GM13977 (cell line): ENCODE measurements at places on chromosomes 7 and 10.

DNA sequence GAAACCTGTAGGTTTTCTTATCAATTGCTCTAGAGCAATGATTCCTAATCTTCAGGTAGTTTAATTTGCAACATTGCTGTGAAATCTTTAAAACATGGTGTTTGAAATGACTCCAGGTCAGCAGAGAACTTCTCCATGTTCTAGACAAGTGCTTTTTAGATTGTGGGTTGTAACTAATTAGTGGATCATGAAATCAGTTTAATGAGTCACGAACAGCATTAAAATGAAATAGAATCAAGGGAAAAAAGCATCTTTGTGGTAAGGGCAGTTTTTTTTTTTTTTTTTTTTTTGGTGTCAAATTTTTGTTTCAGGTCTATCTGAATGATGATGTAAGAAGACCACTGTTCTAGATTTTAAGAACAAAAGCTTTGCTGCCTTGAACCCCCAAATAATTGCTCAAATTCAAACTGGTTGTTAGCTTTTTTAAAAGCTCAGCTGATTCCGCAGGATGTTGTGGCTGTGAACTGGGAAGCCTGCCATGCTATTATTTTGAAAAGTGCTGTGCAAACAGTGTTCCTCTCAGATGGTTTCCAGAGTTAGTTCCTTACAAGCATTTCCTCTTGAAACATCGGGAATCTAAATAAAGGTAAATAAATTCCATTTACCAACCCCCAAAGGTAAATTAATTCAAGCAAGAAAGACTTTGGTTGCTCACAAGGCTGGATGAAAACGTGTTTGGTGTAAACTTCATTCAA, 13.1 kb upstream of the PDK4 start:
- DNase-seq = no peak

- DNase-seq = peak; percentile 28
Observed at GRCh38 chr7:82605247-82605864, 161.8 kb upstream of the CACNA2D1 start.

- DNase-seq = no peak
Observed at GRCh38 chr7:42986213-42986612, 54.0 kb downstream of the MRPL32 start.

GRCh38 chr7:94654783-94655125, 1.2 kb downstream of the SGCE start:
- no peak for DNase-seq

DNA sequence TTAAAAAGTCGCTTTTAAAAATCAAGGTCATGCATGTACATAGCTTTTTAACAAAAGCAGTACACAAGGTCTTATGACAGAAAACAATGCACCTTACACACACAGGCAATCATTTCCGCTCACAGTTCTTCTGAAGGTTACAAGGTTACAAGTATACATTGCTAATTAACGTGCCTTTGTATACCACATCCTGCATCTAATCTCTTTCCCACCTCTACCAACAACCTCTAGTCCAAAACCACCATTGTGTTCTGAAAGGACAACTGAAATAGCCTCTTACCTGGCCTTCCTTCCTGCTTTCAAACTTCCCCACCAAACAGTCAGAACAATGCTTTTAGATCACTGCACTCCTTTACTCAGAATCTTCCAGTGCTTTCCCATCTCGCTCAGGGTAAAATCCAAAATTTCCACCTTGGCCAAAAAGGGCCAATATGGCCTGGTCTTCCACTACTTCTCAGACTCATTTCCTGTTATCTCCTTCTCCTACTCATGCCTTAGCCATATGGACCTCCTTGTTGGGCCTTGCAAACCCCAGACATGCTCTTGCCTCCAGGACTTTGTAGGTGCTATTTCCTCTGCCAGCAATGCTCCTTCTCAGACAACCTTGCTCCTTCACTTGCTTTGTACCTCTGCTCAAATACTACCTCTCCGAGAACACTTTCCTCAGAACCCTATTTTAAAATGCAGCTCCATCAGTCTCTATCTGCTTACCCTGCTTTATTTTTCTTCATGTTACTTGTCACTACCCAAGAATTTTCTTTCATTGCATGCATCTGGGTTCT, 205.4 kb downstream of the DNAJC1 start:
- no peak for DNase-seq

GRCh38 chr7:4189131-4189570, 492.9 kb upstream of the FOXK1 start:
- DNase-seq = no peak

DNA sequence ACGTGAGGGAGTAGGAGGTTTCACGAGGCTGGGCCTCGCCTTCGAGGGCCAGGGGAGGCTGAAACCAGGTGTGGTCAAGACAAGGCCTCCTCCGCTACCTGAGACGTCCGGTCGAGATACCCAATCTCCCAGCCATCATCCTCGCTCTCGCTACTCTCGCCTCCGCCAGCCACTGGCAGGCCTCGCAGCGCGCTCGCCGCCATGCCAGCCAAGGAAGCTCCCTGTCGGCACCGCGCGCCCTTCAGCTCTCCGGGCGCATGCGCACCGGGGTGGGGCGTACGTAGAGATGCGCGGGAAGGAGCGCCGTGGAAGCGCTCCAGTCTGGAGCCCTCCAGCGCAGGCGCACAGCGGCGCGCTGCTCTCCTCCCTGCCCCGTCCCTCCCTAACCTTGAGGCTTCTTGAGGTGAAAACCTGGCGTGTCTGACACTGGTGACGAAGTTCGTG, at the start of gene ASZ1:
TSS of gene ASZ1 (minus strand) at position 236 of the 444 bp plus-strand sequence. CDS start at position 203, 33 bp downstream.
- DNase-seq = no peak

GRCh38 chr7:84237533-84238173, 43.1 kb upstream of the SEMA3A start:
- no peak for DNase-seq

DNA sequence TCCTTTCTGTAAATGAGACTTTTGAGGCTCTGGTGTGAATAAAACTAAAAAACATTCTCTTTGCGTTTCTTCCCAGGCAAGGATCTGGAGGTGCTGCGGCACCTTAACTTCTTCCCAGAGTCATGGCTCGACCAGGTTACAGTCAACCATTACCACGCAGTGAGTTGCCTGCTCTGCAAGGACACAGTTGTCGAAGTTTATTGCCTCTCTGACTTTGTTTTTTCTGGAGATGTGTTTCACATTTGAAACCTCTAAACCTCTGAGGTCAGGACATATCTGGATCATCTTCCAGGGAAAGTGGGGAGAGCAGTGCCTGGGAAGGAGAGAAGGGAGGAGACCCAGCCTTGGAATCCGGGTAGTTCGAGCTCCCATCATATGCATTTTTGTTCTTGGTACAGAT, 43.4 kb upstream of the PLEKHA1 start:
- DNase-seq = no peak

DNA sequence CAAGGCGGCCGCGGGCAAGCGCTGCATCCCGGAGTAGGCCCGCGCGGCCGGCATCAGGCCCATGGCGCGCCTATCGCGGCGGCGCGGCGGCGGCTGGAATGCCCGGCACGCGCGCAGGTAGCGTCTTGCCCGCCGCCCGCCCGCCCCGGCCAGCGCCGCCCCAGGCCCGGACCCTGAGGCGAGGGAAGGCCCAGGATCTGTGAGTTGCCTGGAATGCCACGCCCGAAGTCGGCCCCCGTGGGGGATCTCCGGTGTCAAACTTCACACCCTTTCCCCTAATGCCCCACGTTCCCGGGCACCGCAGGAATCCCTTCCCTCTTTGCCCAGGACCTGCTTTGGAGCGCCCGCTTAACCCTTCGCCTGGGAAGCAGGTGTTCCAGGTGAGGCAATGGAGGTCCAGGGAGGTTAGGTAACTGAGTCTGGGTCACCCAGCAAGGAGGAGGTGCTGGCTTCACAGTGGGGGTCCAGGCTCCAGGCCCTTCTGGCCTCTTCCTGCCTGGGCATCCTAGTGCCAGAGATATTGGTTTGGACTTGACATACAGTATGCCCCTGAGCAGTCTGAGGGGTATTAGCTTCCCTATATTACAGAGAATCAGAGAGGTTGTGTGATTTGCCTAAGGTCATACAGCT, 138.1 kb downstream of the ARHGAP22 start:
- DNase-seq = no peak

GRCh38 chr7:91957823-91958222, 17.2 kb downstream of the AKAP9 start:
- DNase-seq = no peak

DNA sequence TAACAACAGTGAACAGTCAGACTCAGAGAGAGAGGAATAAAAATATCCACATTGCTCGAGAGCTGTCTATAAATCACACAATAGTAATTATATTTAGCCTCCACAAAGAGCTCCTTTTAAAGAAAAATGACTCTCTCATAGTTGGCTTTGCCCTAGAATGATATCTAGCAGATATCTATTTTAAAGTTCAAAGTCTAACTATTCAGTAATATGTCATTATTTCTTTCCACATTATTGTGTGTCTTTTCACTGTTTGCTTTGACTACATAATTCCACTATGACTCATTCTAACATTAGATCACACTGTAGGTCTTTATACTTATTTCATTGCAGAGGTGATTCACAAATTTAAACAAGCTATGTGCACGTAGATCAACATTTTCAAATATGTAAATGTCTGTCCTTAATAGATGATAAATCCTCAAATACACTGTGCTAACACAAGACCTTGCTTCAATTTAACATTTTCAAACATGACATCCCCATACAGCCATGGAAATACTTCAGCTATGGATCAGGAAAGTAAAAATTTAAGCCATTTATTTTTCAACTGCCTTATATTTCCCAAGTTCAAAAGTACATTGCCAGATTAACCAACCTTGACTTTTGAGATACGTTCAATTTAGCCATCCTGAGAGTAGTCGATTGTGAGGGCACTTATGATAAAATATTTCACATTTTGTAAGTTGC, 99.9 kb upstream of the AKR1E2 start:
- DNase-seq = no peak

- no peak for DNase-seq
Observed at GRCh38 chr7:47188136-47188535, 393.8 kb downstream of the TNS3 start.

- no peak for DNase-seq
Observed at GRCh38 chr7:3028758-3029093, 14.9 kb downstream of the CARD11 start.

- DNase-seq = no peak
Observed at GRCh38 chr7:137544453-137545058, 201.0 kb upstream of the PTN start.

- no peak for DNase-seq
Observed at GRCh38 chr7:47361746-47362215, 220.1 kb downstream of the TNS3 start.

DNA sequence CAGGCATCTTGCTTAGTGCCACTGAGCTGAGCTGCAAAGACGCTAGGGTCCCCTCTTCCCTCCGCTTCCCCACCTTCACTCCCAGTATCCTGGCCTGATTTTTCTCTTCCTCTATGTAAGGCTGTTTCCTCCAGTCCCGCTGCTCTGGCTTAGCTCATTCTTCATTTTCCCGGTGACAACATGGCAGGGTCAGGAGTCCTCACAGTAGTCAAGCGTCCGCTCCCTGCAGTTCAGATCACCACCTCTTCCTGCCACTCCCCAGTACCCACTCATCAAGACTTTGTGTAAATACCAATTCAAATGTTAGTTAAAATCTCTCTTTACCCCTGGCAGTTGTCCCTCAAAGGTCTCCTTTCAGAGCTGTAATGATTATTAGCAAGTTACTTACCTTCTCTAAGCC, 650.4 kb upstream of the CELF2 start:
- DNase-seq = no peak

GRCh38 chr7:92705831-92706230, 115.6 kb upstream of the FAM133B start:
- DNase-seq = no peak

DNA sequence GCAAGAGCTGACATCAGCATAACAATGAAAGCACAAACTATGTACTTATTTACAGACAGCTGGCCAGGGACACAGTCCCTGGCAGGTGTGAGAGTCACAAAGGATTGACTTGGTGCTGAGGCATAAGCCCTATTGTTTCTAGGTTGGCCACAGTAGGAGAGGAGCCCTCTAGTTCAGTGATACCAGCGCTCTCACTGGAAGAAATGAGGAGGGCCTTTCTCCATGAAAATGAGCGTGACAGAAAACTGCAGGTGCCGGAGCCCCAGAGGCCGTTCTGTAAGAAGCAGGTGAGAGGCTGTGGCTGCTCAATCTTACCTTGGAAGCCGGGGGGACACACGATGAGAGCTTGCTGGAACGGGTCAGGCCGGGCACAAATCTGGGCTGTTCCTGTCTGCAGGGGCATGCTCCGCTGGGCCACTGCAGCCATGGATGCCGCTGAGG, 90.5 kb downstream of the CLEC2L start:
- DNase-seq = no peak

DNA sequence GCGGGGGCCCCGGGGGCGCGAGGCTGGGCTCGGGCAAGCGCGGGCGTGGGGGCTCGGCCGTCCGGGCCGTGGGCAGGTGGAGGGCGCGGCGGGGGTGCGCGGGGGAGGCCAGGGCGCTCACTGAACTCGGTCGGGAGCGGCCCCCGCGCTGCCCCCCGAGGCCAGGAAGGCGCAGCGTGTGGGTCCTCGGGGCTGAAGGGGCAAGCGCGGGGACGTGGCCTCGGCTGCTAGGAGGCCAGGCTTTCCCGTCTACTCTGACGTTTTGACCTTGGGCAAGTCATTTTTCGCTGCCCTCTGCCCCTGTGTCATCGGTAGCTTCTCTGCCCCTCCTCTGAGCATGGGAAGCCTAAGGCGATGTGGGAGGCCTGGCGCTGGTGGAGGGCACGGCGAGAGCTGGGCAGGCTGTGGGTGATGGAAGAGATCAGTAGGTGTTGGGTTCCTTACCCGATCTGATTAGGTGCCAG, 441 bp downstream of the FBH1 start:
- no peak for DNase-seq

GRCh38 chr10:76218035-76218434, 786.6 kb downstream of the LRMDA start:
- DNase-seq = no peak

GRCh38 chr7:106039486-106040060, 72.5 kb downstream of the SYPL1 start:
- no peak for DNase-seq

DNA sequence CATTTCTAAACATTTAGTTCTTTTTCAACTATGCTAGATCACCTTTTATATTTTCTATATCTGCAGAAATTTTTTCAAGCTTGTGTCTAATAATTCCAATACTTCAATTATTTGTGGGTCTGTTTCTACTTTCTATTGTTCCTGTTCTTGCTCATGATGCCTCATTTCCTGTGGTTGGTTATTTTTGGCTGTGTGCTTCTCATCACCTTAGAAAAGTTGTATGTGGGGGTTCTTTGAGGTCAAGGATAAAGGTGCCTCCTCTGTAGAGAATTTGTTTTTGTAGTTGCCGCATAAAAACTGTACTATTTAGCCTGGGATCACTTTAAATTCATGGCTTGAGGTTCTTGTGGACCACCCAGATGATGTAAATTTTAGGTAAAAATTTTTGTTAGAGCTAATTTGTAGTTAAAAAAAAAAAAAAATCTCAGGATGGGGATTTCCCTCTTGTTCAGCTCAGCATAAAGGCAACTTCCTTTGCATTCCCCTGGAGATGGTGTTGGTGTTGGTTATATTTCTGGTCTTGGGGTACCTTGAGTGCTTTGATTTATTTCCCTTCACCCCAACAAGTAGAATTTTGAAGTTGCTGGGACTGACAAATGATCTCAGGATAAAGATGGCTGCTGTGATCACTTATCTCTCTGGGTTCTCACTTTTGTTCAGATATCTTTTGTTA, 27.0 kb upstream of the JAZF1 start:
- DNase-seq = peak; percentile 44
